ENCODE measurements at places on chromosomes 3 and 15.
A peak's percentile ranks its signal among the peaks of the same experiment; 100 is the strongest.

- DNase-seq = no peak
Observed at GRCh38 chr3:47871389-47871788, 68.5 kb downstream of the DHX30 start.

DNA sequence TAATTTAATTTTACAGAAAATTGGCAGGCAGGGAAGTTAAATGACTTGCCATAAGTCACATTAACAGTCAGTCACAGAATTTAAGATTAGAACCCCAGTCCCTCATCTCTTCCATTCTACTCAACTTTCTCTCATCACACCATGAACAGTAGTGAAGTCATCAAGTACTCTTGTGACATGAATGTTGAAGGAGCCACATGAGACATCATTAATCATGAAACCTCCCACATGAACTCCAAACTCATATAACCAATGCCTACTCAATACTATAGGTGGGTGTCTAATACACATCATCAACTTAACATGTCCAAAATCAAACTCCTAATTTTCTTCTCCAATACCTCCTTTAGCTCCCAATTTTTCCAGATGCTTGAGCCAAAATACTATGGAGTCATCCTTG lies 19.5 kb downstream of the PHC3 start:
- no peak for DNase-seq

- no peak for DNase-seq
Observed at GRCh38 chr15:25705433-25706115, 157.6 kb downstream of the ATP10A start.

- no peak for DNase-seq
Observed at GRCh38 chr15:34012461-34013028, 26.5 kb downstream of the AVEN start.

DNA sequence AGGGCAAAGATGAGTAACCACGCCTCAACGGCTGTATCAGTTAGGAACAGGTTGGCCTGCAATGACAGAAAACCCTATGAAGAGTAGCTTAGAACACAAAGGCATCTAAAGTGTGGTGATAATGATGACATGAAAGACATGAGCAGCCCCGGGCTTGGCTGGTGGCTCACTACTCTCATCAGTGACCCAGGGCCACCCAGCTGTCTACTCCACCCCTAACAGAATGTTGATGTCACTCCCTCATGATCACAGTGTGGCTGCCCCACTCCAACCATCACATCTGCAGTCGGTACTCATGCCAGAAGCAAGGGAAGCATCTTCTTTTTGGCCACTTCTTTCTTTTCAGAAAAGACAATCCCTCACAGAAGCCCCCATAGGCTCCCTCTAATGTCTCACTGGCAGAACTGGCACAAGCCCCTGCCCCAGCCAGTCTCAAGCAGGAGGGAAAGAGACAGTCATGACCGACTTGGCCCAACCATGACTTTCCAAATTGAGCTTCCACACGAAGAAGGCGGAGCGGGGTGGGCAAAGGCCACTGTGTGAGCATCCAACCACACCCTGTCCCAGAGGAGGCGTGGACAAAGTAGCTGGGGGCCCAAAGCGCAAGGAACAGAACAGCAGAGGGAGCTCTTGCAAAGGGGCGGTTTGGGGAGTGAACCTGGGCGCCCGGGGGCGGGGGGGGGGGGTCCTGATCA lies 72.0 kb upstream of the IQSEC1 start:
- no peak for DNase-seq

- peak; percentile 92 for DNase-seq
Observed at GRCh38 chr3:197487911-197488391, 67.8 kb downstream of the BDH1 start.

GRCh38 chr3:194283221-194284006 lies 67.7 kb downstream of the CPN2 start:
- DNase-seq = peak; percentile 85

- DNase-seq = no peak
Observed at GRCh38 chr15:56042498-56042897, 49.1 kb upstream of the NEDD4 start.

- DNase-seq = peak; percentile 31
Observed at GRCh38 chr3:129824926-129825541, 68.5 kb downstream of the TMCC1 start.

DNA sequence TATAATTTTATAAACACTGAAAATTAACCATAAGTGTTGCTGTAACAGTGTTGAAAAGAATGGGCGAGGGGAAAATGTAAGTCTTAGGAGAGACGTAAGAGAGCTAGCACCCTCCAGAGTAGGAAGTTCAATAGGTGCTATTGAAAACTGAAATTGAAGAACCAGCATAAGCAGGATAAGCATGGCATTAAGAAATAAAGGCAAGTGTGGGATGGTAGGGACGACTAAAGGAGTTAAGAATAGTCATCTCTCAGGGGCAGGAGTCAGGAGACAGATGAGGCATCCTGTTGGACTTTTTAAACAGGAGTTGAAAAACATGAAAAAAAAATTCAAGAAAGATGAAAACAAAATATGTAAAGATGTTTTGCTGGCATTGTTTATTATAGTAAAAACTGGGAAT lies 43.5 kb downstream of the ABHD2 start:
- DNase-seq = no peak

- DNase-seq = no peak
Observed at GRCh38 chr15:49731187-49732099, 110.6 kb downstream of the DTWD1 start.

DNA sequence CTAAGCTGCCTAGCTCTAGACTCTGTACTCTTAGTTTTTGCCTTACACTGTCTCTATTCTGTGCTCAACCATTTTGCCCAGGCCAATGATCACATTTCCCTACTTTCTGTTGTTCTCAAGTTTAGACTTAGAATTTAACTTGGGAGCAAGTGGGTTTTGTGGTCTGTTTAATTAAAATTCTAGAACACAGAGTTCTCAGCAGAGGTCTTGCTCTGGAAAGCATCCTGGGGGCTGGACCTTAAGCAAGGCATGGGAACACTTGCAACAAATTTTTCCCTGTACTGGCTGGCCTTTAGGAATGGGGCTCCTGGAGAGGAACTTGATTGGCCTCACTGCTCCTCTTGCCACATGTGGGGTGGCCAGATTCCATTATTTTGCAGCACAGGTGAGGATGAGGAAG lies 236.3 kb upstream of the LRTM1 start:
- DNase-seq = no peak

GRCh38 chr3:160638184-160638583 lies 38.8 kb upstream of the ARL14 start:
- no peak for DNase-seq

- no peak for DNase-seq
Observed at GRCh38 chr3:146892041-146892440, 286.9 kb upstream of the PLSCR5 start.

- no peak for DNase-seq
Observed at GRCh38 chr15:68580883-68581155, 2.0 kb downstream of the CORO2B start.

DNA sequence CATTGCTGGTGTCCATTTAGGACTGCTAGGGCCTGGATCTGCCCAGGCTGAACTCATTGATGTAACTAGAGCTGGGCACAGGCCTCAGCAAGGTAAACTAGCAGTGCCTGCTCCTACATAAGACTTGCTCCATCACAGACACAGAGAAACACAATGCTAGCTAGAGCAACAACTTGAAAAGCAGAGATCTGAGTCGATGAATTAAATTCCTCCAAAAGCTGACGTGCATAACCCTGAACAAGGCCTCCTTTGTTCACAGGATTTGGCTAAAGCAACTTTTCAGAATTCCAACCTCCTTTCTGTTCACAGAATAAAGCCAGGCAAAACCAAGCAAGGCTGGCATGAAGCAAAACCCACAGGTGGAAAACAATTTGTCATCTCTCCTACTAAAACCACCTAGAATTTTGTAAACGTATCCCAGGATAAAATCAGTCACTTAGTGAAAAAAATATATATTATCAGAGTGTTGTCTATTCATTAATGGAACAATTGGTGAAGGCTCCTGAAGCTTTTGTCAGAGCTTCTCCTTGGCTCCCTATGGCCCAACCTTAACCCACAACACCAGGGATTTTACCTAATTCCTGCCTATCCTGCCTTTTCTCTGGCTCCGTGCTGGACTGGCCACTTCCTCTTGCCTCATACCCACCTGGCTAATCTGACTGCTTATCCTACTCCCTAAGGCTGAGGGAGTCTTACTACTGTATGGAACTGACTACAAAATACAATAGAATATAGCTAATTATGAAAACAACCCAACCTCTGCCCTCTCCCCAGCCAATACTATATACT lies 39.9 kb downstream of the PLCH1 start:
- no peak for DNase-seq

GRCh38 chr3:58085616-58086015 lies 77.4 kb downstream of the FLNB start:
- no peak for DNase-seq

DNA sequence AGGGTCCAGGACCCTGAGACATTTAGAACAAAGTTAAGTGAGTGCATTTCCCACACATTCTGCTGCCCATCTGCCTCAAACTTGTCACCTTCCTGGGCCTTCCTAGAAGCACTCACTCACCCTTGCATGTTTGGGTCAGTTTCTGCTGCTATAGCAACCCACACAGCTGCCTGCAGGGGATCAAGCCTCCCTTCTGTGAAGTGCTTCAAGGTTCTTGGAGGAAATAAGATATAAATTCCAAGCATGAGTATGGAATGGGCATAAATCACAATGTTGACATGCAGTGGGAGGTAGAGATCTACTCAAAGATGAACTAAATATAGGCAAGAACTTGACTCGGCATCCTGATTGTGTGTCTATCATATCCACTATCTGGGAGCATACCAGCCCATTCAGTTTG lies 140.4 kb downstream of the SLC9A9 start:
- peak; percentile 25 for DNase-seq

Data from AG20443 (cell line).